ENCODE measurements at places on chromosomes 3 and 15.
A peak's percentile ranks its signal among the peaks of the same experiment; 100 is the strongest.

GRCh38 chr3:183498634-183499033, 56.9 kb downstream of the KLHL6 start:
- no peak for DNase-seq

- DNase-seq = no peak
These were observed 218.7 kb upstream of the MDFIC2 start for GRCh38 chr3:70531063-70531657.

- DNase-seq = no peak
These were observed 201.1 kb downstream of the UBE2E2 start for GRCh38 chr3:23404246-23404645.

- DNase-seq = peak; percentile 98
These were observed 113.8 kb downstream of the PPM1L start for GRCh38 chr3:160869825-160870224.

GRCh38 chr15:60798821-60799220, 319.9 kb upstream of the ICE2 start:
- DNase-seq = no peak

GRCh38 chr15:99732124-99732750, 1.0 kb downstream of the LYSMD4 start:
- DNase-seq = peak; percentile 41

All from NCI-H146 (cell line).